Memory B cell (primary cell): ENCODE measurements at places on chromosomes 4 and X.

GRCh38 chr4:26238426-26238777 is 82.4 kb upstream of the RBPJ start:
- no peak overlapping the region for H3K27ac ChIP-seq
- H3K4me3 ChIP-seq: no peak overlapping the region
- H3K27me3 ChIP-seq: peaks cover 8% of the 10 kb centered on the region
- peaks cover 1% of the 10 kb centered on the region for H3K36me3 ChIP-seq
- DNase-seq: no peak
- no peaks in the 10 kb centered on the region for H3K4me1 ChIP-seq

- H3K4me1 ChIP-seq: no peaks in the 10 kb centered on the region
- H3K27ac ChIP-seq: no peak overlapping the region
- no peak for DNase-seq
- H3K27me3 ChIP-seq: peaks cover 9% of the 10 kb centered on the region
- H3K36me3 ChIP-seq: peaks cover 3% of the 10 kb centered on the region
Observed at GRCh38 chr4:48064349-48064748, 47.8 kb downstream of the NIPAL1 start.

GRCh38 chr4:64584981-64585557 is 175.8 kb upstream of the TECRL start:
- no peaks in the 10 kb centered on the region for H3K36me3 ChIP-seq
- DNase-seq: no peak
- no peak overlapping the region for H3K27ac ChIP-seq
- H3K4me1 ChIP-seq: no peaks in the 10 kb centered on the region
- no peaks in the 10 kb centered on the region for H3K27me3 ChIP-seq
- no peak overlapping the region for H3K4me3 ChIP-seq

DNA sequence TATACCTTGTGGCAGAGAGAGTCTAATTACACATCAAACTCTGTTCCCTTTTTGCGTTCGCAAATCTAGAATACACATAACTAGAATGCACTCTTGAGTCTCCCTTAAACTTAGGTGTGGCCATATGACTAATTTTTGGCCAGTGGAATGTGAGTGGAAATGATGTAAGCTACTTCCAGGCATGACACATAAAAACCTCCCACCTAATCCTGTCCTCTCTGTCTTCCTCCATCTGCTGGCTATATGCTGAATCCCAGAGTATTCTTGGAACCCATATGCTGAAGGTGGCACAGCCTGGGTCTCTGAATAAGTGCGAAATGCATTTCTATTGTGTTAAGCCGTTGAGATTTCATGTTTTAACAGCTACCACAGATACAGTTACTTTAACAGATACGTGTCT is 269.9 kb upstream of the NRK start:
- H3K4me1 ChIP-seq: no peaks in the 10 kb centered on the region
- no peak for DNase-seq
- no peak overlapping the region for H3K4me3 ChIP-seq
- H3K36me3 ChIP-seq: no peaks in the 10 kb centered on the region

DNA sequence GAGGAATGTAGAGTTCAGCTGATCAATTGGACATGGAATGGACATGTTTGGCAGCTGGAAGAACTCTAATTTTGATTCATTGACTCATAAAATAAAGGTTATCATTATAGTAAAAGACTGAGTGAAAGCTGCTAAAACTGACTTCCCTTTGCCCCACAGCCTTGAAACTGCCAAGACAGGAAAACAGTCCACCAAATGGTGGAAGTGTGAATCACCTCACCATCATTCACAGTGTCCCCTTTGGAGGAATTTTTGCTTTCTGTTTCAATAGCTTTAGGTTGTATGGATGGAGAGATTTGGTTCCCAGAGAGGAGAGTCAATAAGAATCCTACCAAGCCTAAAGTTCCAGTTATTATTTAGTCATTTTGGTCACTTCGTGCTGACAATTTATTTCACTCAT is 20.8 kb upstream of the FREM3 start:
- no peaks in the 10 kb centered on the region for H3K4me1 ChIP-seq
- no peaks in the 10 kb centered on the region for H3K36me3 ChIP-seq
- H3K4me3 ChIP-seq: no peak overlapping the region
- peaks cover 2% of the 10 kb centered on the region for H3K27me3 ChIP-seq

DNA sequence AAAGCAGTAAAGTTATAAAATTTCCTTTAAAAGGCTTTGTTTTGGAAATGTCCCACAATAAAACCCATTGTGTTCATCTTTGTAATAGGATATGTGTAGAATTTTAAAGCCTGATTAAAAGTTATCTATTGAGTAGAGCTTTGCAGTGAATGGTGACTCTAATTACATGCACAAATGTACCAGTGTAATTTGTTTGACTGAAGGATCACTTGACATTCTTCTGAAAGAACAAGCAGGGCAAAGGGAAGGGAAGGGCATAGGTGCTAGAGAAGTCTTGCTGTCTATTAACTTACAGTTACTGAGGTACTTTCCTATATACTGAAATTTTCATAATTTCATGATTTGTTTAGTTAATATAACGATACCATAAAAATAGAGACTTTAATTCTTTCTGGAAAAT is 70.8 kb downstream of the STIM2 start:
- DNase-seq: no peak
- no peak overlapping the region for H3K4me3 ChIP-seq
- peaks cover 8% of the 10 kb centered on the region for H3K36me3 ChIP-seq
- H3K27me3 ChIP-seq: no peaks in the 10 kb centered on the region

DNA sequence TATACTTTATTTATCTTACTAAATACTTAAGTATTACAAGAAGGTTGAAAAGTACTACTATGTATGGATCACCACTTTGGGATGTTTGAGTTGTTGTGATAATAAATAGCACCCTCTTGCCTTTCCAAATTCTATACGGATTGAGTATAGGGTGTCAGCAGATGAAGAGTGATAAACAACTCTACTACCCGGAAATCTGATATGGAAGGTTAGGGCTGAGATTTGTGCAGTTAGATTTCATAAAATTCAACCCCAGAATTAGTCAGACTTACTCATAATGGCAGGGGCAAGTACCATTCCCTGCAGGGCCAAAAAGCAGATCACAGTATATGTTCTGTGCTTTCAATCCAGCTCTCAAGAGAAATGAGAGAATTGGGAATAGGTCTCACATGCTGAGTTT is 1008.9 kb upstream of the PCDH7 start:
- no peak overlapping the region for H3K4me3 ChIP-seq
- H3K36me3 ChIP-seq: no peaks in the 10 kb centered on the region
- DNase-seq: no peak
- no peak overlapping the region for H3K27ac ChIP-seq
- no peaks in the 10 kb centered on the region for H3K27me3 ChIP-seq
- H3K4me1 ChIP-seq: no peaks in the 10 kb centered on the region

DNA sequence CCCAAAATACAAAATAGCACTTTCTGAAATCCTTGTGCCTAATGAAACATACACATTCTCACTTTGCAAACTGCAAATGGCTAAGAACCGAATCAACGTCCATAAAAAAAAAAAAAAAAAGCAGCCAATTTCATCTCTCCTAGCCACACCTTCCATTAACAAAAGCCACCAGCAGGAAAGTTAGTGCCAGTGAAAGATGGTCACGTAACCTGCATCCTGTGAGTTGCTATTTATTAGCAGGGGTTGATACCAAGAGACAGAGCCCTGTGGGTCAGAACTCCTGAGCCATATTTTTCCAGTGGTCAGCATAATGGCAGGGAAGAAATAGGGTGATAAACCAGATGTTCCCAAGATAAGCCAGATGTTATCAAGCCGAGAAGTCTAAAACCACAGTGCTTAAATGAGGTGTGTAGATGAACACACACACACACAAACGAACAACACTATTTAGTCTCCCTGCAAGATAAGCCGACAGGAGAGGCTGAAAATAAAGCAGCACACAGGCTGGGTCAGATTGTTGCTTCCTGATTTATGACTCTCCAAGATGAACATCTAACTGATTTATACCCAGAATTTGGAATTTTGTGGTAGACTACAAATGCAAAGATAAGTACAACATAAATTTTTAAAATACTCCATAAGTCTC is 11.5 kb downstream of the PPARGC1A start:
- H3K27me3 ChIP-seq: no peaks in the 10 kb centered on the region
- H3K36me3 ChIP-seq: no peaks in the 10 kb centered on the region
- no peaks in the 10 kb centered on the region for H3K4me1 ChIP-seq
- no peak for DNase-seq

- no peak overlapping the region for H3K27ac ChIP-seq
- DNase-seq: no peak
- no peak overlapping the region for H3K4me3 ChIP-seq
- peaks cover 5% of the 10 kb centered on the region for H3K36me3 ChIP-seq
Observed at GRCh38 chr4:37794056-37794455, 32.4 kb upstream of the PGM2 start.

DNA sequence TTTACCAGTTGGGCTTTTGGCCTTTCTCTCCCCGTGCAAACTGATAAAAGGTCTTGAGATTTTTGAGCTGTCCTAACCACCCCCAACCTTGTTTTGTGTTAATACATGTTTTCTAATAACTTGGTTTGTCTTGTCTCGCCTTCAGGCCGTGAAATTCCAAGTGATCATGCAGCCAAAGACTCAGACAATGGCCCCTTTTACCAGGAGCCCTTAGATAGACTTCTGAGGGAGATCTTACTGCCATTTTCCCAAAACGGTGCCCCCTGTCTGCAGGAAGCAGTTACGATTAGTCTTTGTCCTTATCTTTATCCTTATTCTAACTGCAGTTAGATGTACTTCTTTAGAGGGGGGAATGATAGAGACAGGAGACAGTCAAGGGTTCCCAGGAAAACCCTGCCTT is 245.3 kb upstream of the HDX start:
- no peaks in the 10 kb centered on the region for H3K36me3 ChIP-seq
- no peak overlapping the region for H3K27ac ChIP-seq
- no peak for DNase-seq
- no peaks in the 10 kb centered on the region for H3K4me1 ChIP-seq
- H3K4me3 ChIP-seq: no peak overlapping the region

DNA sequence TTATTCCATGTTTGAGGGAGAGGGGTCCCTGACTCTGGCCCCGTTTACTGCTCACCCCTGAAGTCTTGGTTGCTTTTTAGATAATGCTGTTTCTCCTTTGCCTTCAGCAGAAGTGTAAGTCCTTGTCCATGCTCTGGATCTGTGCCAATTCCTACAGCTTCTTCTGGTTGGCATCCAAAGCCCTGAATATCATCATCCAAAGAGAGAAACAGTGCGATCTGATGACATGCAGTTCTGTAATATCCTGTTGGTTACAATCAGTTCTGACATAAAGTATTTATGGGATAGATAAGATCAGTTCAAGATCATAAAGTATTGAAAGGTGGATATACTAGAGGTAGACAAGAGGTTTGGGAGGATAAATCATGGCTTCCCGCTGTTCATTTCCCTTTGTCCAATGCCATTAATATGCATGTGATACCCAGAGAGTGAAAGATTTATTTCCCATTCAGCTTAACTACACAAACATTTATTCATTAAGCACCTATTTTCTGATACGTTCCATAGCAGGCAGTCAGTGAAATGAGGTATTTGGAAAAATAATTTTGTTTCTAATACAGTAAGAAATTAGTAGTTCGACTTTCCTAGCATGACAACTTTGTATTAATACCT is 53.2 kb upstream of the TMEM150C start:
- H3K27me3 ChIP-seq: peaks cover 1% of the 10 kb centered on the region
- no peak for DNase-seq
- no peak overlapping the region for H3K27ac ChIP-seq
- H3K36me3 ChIP-seq: no peaks in the 10 kb centered on the region
- H3K4me1 ChIP-seq: no peaks in the 10 kb centered on the region
- H3K4me3 ChIP-seq: no peak overlapping the region

GRCh38 chrX:40733706-40734105 is 1.6 kb downstream of the MED14 start:
- H3K36me3 ChIP-seq: peaks cover 2% of the 10 kb centered on the region
- no peaks in the 10 kb centered on the region for H3K27me3 ChIP-seq
- H3K27ac ChIP-seq: peak overlapping the region; percentile 7
- peaks cover 32% of the 10 kb centered on the region for H3K4me1 ChIP-seq
- peak overlapping the region; percentile 64 for H3K4me3 ChIP-seq

DNA sequence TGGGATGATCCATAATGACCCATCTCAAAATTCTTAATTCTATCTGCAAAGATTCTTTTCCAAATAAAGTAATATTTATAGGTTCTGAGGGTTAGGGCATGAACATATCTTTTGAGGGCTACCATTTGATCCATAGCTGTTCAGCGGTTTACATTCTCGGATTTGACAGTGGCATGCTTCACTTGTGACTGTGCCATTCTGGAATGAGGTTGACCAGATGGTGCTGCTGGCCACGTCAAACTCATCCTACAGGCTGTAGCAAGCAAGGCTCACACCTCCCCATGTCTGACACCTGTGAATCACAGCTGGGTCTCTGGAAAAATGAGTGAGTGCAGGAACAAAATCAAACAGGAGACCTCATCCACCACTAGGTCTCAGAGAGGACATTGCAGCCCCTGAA is 280.5 kb downstream of the DHRSX start:
- no peak overlapping the region for H3K27ac ChIP-seq
- H3K27me3 ChIP-seq: no peaks in the 10 kb centered on the region
- peaks cover 61% of the 10 kb centered on the region for H3K36me3 ChIP-seq
- peaks cover 4% of the 10 kb centered on the region for H3K4me1 ChIP-seq
- DNase-seq: no peak

- H3K36me3 ChIP-seq: peaks cover 15% of the 10 kb centered on the region
- peaks cover 48% of the 10 kb centered on the region for H3K4me1 ChIP-seq
- H3K4me3 ChIP-seq: no peak overlapping the region
- DNase-seq: no peak
- H3K27ac ChIP-seq: peak overlapping the region; percentile 46
Observed at GRCh38 chr4:26889356-26889755, 28.7 kb downstream of the STIM2 start.

DNA sequence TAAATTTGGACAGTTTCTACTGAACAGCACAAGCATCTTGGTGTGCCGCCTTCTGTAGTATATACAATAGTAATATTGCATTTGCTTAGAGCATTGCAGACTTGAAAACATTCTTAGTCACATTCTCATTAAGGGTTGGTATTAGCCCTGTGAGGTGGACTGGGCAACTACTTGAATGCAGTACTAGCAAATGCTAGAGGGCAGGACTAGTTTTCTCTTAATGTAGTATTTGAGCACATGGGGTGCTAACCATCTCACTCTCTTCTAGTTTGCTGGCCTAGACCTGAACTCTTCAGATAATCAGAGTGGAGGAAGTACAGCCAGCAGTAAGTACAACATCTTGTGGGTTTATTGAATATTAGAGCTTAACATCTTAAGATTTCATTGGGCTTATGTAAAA is 3.2 kb downstream of the DDX3X start:
- no peak for DNase-seq
- peaks cover 18% of the 10 kb centered on the region for H3K4me1 ChIP-seq
- H3K27me3 ChIP-seq: no peaks in the 10 kb centered on the region
- H3K4me3 ChIP-seq: peak overlapping the region; percentile 99
- H3K27ac ChIP-seq: peak overlapping the region; percentile 100

DNA sequence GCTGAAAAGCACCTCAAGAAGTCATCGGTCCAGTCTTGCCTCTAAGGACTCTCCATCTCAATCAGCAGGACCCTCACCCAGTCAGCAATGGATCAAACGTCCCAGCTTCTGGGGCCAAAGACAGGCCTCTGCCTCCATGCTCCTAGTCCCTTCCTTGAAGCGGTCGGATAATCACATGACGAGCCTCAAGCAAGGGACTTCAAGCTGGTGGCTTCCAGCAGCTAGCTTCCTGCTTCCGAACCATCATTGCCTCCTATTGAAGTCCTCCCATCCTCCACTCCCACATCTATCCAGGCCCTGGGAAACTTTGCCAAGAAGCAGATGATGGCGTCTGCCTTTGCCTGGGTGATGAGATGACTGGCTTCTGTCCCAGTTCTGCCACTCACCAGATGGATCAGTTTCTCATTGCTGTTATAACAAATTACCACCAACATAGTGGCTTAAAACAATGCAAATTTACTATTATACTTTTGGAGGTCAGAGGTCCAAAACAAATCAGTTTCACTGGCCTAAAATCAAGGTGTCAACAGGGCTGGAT is 135.2 kb upstream of the MAMLD1 start:
- H3K27ac ChIP-seq: no peak overlapping the region
- no peaks in the 10 kb centered on the region for H3K4me1 ChIP-seq
- H3K4me3 ChIP-seq: no peak overlapping the region
- H3K27me3 ChIP-seq: peaks cover 6% of the 10 kb centered on the region
- H3K36me3 ChIP-seq: no peaks in the 10 kb centered on the region
